ENCODE measurements at places on chromosomes 2 and 18.

- no peak for DNase-seq
Observed at GRCh38 chr2:43464590-43464989, 131.2 kb downstream of the THADA start.

- no peak for DNase-seq
Observed at GRCh38 chr2:23705771-23706612, 220.9 kb downstream of the ATAD2B start.

DNA sequence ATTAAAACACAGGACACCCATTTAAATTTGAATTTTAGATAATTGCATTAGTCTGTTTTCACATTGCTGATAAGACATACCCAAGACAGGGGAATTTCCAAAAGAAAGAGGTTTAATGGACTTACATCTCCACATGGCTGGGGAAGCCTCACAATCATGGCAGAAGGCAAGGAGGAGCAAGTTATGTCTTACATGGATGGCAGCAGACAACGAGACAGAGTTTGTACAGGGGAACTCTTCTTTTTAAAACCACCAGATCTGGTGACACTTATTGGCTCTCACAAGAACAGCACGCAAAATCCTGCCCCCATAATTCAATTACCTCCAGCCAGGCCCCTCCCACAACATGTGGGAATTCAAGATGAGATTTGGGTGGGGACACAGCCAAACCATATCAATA, 79.8 kb upstream of the SMAD2 start:
- no peak for DNase-seq

DNA sequence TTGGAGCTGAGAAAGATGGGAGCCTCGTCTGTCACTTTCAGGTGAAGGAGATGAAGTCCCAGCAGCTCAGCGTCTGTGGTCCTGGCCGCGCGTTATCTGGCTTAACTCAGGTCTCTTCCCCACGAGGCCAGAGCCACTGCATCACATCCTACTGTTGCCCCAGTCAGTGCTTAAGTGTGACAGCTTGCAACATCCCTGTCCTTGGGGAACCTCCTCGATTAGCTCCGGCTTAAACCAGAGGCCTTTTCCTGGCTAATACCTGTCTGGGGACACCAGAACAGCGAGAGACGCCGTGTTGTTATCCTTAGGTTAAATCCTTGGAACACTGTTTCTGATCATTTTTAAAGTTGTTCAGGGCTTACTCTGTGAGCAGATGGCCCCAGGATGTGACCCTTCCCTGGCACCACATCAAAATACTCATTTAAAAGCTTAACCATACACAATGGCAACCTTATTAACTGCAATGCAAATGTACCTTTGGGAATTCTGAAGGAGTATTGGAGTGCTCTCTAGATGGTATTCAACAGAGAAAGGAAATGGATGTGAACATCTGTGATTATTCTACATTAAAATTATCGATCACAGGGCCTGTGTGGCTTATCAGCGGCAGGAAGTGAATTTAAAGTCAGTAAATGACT, 61.2 kb upstream of the SPP2 start:
- no peak for DNase-seq

DNA sequence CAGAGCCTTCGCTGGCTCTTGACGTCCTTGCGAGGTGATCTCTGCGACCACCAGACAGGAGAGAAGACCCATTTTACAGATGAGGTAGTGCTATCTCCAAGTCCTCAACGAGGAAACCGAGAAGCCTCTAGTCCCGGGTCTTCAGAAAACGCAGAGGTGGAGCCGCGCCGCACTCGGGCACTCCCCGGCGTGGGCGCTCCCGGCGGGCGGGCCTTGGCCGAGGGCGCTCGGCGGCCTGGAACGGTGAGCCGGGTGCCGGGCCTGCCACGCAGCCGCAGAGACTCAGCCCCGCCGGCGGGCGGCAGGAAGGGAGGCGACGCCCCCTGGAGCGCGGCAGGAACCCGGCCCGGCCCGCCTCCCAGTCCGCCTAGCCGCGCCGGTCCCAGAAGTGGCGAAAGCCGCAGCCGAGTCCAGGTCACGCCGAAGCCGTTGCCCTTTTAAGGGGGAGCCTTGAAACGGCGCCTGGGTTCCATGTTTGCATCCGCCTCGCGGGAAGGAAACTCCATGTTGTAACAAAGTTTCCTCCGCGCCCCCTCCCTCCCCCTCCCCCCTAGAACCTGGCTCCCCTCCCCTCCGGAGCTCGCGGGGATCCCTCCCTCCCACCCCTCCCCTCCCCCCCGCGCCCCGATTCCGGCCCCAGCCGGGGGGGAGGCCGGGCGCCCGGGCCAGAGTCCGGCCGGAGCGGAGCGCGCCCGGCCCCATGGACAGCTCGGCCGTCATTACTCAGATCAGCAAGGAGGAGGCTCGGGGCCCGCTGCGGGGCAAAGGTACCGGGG, at the start of gene CTDSP1:
Gene CTDSP1 (plus strand): TSS at position 478 of the 776 bp plus-strand sequence. CDS start 223 bp downstream, at position 701.
- DNase-seq, result peak; percentile 75

DNA sequence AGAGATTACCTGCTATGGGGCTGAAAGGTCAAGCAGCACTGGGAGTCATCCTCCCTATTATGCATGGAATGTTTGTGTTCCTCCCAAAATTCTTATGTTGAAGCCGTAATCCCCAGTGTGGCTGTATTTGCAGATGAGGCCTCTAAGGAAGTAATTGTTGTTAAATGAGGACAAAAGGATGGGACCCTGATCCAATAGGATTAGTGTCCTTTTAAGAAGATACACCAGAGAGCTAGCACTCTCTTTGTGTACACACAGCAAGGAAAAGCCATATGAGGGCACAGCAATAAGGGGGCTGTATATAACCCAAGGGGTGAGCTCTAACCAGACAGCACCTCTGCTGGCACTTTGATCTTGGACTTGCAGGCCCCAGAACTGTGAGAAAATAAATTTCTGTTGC, 18.3 kb downstream of the STAM2 start:
- DNase-seq, result no peak

- no peak for DNase-seq
Observed at GRCh38 chr2:128198656-128199055, 107.7 kb downstream of the UGGT1 start.

DNA sequence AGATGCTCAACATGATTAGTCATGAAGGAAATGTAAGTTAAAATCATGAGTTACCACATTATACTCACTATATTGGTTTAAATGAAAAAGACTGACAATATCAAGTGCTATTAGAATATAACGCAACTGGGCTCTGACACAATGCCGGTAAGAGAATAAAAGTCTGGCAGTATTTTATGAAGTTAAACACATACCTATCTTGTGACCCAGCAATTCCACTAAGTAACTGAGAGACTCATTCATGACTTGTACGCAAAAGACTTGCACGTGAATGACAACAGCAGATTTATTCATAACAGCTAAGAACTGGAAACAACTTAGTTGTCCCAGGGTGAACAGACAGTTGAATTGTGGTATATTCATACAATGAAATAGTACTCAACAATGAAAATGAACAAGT, 342.1 kb downstream of the SLC4A3 start:
- no peak for DNase-seq

GRCh38 chr2:85799215-85799956, 45.6 kb downstream of the ATOH8 start:
- DNase-seq, result no peak

- DNase-seq, result no peak
Observed at GRCh38 chr18:58178511-58178910, 134.5 kb downstream of the NEDD4L start.

DNA sequence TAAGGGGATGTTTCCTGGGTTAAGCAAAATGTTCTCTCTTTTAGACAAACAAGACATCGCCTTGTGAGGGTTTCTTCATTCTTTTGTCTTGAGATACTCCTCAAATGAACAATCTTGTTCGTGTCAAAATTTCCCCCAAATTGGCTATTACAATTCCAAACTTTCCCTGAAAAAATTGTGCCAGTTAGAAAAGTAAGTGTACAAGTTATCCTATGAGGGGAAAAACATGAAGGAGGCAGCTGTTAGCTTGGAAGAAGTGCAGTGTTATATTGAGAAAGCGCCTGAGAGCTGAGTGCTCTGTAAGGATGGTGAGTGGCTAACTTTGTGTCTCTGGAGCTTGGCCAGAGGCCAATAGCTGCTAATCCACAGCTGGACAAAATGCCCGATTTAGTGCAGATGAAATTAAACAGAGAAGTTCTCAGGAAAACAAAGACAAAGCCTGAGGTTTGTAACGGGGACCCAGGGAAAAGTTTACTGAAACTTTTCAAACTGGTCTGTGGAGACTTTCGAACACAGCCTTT, 14.1 kb upstream of the PLEKHH2 start:
- DNase-seq, result no peak

GRCh38 chr18:63312737-63313395, 6.7 kb downstream of the BCL2 start:
- DNase-seq, result no peak

DNA sequence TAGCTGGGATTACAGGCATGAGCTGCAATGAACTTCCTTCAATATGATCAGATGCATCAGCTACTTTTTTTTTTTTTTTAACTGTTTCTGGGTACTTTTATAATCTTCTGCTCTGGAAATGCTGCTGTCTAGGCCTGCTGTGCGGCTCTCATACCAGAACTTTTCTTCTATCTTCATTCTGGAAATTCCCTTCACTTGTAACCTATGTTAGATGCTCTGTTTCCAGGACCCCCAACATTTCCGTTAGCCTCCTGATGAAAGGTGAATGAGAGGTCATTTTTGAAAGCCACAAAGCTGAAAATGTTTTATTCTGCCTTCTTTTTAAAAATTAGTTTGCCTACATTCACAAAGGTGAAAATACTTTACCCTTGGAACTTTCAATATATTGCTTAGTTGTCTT, 8.6 kb downstream of the AGFG1 start:
- no peak for DNase-seq

DNA sequence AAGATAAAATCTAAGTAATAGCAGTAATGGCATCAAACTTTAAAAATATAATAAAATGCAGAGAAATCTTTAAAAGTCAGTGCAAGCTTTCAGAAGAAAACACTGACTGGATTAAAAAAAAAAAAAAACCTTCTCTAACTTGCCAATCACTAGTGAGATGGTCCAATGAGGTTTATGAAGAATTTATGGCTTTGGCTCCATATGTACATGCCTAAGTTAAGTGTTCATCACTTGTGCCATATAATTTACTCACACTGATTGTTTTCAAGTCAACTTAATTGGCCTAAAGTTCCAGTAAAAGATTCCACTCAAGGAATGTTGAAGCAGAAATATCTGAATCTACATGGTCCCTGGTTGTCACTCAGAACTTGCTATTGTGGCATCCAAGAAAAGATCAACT, 40.7 kb upstream of the RAB27B start:
- no peak for DNase-seq

DNA sequence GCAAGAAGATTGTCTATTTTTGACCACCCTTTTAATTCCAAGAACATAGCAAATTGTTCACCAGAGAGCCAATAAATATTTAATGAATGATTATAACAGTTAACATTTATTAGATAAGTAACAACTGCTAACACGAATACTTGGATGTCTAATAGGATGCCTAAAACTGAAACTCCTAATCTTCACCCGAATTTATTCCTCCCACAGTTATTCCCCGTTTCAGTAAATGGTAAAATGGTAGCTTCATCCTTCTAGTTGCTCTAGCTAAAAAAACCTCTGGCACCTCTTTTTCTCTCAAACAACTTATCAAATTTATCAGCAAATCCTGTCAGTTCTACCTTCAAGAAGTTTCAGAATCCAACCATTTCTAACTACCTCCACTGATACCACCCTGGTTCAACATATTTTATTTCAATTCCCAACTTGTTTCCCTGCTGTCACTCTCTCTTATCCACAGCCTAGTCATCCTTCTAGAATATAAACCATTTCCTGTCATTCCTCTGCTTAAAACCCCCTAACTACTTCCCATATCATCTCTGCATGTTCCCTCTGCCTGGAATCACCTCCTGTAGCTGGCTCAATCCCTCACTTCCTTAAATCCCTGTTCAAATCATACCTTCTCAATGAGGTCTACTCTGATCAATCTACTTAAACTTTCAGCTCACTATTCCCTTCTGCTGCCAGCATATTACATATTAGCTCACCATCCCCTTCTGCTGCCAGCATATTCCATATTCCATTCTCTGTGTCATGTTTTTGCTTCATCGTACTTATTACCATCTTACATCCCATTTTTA, 93.8 kb downstream of the ROCK2 start:
- DNase-seq, result no peak

- DNase-seq, result no peak
Observed at GRCh38 chr18:69217196-69218000, 183.3 kb upstream of the DOK6 start.

DNA sequence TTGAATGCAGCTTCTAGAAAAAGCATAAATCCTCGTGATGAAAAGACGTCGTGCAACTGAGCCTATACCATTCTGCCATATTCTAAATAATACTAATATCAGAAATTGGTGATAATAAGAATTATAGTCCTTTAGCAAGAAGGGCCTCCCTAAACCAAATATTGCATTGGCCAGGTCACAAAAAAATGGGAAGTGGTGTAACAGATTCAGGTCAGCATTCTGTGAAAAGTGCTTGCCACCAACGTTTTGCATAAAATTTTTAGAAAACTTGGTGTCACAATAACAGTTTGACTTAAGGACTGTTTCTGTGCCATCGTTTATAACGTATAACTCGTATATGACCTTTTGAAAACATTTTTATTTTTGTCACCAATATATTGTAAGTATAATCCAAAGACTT, 603.6 kb downstream of the CPS1 start:
- no peak for DNase-seq

DNA sequence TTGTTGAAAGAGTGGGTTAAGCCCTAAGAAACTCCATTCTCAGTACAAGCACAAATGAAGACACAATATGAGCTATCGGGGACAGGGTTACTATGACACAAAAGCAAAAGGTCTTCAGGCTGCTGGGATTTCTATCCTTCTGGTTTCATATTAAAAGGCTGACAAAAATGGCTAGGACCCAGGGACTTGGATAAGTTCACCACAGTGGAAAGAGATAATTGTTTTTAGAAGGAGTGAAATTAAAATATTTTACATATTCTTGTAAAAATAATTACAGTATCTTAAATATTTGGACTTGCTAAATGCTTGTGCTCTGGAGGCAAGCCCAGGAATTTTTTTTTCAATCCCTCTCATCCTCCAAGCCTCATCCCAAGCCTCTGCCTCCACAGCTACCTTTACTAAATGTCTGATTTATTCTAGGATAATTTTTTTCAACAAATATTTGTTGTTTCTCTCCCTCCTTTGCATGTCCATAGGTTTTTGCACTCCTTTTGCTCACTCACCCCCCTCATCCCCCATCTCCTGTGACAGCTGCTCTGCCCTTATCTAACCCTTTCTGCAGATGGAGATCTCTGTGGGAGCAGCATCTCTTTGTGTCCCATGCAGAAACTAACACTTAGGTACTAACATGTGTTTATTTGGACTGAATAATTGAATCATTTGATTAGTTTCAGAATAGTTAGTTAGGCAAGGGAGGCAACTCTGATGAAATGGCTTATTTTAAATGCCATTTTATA, 47.8 kb upstream of the NABP1 start:
- no peak for DNase-seq
